ENCODE measurements at places on chromosomes 13 and 19. TPM values are rescaled to one million over a fixed set of nuclear protein-coding genes. Genes with fewer than 3 reads are reported as not detected.

DNA sequence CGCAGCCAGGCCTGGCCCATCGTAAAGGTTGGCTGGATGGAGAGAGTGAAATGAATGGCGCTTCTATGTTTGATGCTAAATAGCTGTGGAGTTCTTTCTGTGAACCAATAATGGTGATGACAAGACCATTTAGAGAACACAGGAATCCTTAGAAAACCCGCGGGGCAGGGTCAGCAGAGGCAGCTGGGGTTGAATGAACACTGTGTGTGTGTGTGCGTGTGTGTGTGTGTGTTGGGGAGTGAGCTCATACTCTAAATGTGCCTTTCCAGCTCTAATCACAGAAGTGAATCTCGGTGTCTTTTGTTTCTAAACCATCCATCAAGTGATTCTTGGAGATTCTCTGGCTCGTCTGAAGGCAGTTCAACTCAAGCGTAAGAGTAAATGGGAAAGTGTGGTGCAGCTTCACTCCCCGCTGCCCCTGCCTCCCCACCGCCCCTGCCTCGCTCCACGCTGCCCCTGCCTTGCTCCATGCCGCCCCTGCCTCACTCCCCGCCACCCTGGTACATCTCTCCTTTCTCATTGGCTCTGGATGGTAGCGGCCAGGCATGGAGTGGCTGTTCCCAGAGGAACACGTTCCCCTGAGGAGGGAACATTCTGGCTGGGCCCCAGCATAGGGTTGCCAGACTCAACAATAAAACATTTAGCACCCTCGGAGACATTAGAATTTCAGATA lies 21.2 kb downstream of the TMPRSS9 start:
- DNase-seq = no peak
- no peak overlapping the region for H3K27ac ChIP-seq
- H3K4me3 ChIP-seq = no peak overlapping the region
- no peaks in the 10 kb centered on the region for H3K27me3 ChIP-seq
- no peaks in the 10 kb centered on the region for H3K4me1 ChIP-seq

- no peak overlapping the region for H3K4me3 ChIP-seq
- no peaks in the 10 kb centered on the region for H3K4me1 ChIP-seq
- no peaks in the 10 kb centered on the region for H3K27me3 ChIP-seq
- H3K36me3 ChIP-seq = no peaks in the 10 kb centered on the region
- no peak for DNase-seq
- no peak overlapping the region for H3K27ac ChIP-seq
These were observed 1552.2 kb downstream of the PCDH9 start for GRCh38 chr13:65677906-65678305.

DNA sequence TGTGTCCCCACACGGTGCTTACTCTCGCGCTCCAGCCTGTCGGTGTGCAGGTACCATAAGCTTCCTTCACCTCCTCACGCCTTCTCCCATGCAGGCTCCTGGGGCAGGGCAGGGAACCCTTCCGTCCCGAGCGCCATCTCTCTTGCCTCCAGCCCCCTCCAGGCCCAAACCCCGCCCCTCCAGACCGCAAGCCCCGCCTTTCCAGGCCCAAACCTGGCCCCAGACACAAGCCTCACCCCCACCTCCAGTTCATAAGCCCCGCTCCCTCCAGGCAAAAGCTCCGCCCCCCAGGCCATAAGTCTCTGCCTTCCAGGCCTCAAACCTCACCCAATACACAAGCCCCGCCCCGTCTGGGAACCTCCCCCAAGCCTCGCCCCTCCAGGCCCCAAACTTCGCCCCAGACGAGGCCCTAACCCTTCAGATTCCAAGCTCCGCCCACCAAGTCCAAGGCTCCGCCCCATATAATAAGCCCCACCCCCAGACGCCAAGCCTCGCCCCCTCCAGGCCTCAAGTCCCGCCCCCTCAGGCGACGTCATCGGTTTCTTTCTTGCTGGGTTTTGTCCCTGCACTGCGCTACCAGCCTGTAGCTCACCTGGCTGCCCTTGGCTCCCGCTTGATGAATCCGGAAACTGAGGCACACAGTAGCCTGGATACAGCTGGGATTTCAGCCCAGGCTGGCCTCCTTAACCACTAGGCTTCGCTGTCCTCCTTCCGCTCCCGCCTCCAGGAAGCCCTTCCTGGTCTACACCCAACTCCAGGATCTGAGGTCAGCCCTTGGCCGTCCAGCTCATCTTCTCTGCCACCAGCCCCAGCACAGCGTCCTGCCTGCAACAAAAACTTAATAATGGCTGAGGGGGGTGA lies 16.1 kb downstream of the MKNK2 start:
- H3K4me3 ChIP-seq = no peak overlapping the region
- no peak overlapping the region for H3K27ac ChIP-seq
- peaks cover 13% of the 10 kb centered on the region for H3K36me3 ChIP-seq
- peaks cover 13% of the 10 kb centered on the region for H3K4me1 ChIP-seq
- no peaks in the 10 kb centered on the region for H3K27me3 ChIP-seq
- DNase-seq = peak; percentile 61

DNA sequence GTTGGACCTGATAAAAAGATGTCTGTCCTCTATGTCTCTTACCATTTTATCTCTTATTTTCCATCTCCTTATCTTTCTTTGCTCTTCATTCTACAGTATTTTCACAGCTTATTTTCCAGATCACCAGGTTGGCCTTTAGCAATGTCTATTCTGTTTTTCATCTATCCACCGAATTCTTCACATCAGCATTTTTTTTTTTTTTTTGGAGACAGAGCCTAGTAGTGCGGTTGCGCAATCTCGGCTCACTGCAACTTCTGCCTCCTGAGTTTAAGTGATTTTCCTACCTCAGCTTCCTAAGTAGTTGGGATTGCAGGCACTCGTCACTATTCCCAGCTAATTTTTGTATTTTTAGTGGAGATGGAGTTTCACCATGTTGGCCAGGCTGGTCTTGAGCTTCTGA lies 49.0 kb downstream of the DNAJC15 start:
- no peaks in the 10 kb centered on the region for H3K36me3 ChIP-seq
- H3K4me3 ChIP-seq = no peak overlapping the region
- no peak for DNase-seq
- no peaks in the 10 kb centered on the region for H3K4me1 ChIP-seq
- no peaks in the 10 kb centered on the region for H3K27me3 ChIP-seq

NCR1 gene
- total RNA-seq = 1.8 TPM

All from liver (tissue), 10 donors.